ENCODE measurements at places on chromosomes 6 and 20.

- H3K36me3 ChIP-seq: no peaks in the 10 kb centered on the region
- peaks cover 11% of the 10 kb centered on the region for H3K27me3 ChIP-seq
- H3K4me1 ChIP-seq: no peaks in the 10 kb centered on the region
- H3K27ac ChIP-seq: no peak overlapping the region
- DNase-seq: no peak
- H3K4me3 ChIP-seq: no peak overlapping the region
These were observed 33.9 kb upstream of the PRSS16 start for GRCh38 chr6:27213544-27214125.

- H3K27ac ChIP-seq: no peak overlapping the region
- DNase-seq: no peak
- H3K36me3 ChIP-seq: no peaks in the 10 kb centered on the region
- H3K27me3 ChIP-seq: no peaks in the 10 kb centered on the region
- H3K4me1 ChIP-seq: no peaks in the 10 kb centered on the region
These were observed 120.4 kb downstream of the KHDC1L start for GRCh38 chr6:73104921-73105320.

DNA sequence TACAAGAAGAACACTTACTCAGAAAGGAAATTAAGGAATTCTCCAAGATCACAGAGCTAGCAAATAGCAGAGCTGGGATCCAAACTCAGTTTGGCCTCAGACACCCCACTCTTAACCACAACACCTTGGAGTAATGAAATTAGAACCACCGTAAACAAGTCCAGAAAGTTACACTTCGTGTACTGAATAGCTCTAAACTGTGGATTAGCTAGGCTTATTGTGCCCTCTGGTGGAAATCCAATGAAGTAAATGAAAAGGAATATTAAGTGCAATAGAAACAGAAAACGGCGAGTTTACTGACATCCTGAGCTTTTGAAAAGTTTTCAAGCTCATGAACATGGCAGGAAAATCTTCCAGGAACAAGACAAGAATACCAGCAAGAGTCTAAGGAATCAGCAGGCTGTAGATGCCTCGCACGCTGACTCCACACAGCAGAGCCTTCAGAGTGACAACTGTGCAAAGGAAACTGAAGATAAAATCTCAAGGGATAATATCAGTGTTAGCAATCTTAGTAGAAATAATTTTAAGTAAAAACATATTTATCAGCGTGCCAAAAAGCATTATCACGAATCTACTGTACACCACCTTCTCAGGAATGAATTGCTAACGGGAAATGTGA is 34.6 kb downstream of the FBXO5 start:
- no peak overlapping the region for H3K27ac ChIP-seq
- no peak for DNase-seq
- H3K36me3 ChIP-seq: no peaks in the 10 kb centered on the region

DNA sequence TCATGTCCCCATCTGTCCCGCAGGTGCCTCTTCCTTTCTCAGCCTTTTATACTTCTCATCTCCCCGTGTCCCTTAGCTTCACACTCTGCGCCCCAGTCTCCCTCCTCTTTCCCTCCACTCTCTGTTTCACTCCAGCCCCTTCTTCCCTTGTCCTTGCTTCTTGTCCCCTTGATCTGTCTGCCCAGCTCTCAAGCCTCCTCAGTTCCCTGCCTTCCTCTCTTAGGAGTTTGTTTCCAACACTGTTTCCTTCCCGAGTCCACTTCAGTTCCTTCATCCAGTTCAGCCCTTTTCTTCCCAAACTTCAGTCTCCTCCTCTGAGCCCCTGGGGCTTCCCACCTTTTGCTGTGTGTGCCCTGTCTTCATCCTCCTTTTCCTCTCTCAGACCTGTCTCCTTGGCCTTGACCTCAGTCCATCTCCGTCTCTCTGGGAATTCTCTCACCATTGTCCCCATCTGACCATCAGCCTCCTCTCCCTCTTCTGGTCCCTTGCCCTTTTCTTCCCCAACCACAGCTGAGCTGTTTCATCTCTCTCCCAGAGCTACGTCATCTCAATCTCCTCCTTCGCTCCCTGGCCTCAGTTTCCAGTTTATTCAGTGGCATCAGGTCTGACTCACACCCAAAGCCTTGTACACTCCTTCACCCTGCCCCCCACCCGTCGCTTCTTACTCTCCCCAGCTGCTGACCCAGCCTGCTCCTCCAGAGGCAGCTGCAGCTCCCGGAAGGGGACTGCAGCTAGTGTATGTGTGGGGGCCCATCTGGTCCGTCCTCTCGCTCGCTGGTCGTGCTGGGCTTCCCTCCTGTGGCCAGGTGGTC is 2.7 kb upstream of the DDR1 start:
- DNase-seq: no peak
- H3K27ac ChIP-seq: peak overlapping the region; percentile 98
- peaks cover 44% of the 10 kb centered on the region for H3K4me1 ChIP-seq
- no peaks in the 10 kb centered on the region for H3K36me3 ChIP-seq
- H3K27me3 ChIP-seq: no peaks in the 10 kb centered on the region

DNA sequence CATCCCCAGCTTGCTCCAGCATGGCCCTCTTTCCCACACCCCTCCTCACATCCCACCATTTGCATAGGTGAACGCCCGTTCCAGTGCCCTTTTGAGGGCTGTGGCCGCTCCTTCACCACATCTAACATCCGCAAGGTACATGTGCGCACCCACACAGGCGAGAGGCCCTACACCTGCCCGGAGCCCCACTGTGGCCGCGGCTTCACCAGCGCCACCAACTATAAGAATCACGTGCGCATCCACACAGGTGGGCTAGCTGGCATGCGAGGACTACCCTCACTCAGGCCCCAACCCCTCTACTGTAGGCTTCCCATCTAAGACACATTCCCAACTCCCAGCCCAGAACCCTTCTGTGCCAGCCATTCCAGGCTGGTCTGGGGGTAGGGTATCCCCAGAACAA is 6.1 kb upstream of the DEF6 start:
- no peak overlapping the region for H3K27ac ChIP-seq
- no peak overlapping the region for H3K4me3 ChIP-seq
- peaks cover 80% of the 10 kb centered on the region for H3K36me3 ChIP-seq
- DNase-seq: no peak
- no peaks in the 10 kb centered on the region for H3K27me3 ChIP-seq
- no peaks in the 10 kb centered on the region for H3K4me1 ChIP-seq

GRCh38 chr20:51363813-51364212 is 178.7 kb downstream of the NFATC2 start:
- H3K36me3 ChIP-seq: no peaks in the 10 kb centered on the region
- no peaks in the 10 kb centered on the region for H3K27me3 ChIP-seq
- H3K4me3 ChIP-seq: no peak overlapping the region
- no peak overlapping the region for H3K27ac ChIP-seq
- H3K4me1 ChIP-seq: no peaks in the 10 kb centered on the region

DNA sequence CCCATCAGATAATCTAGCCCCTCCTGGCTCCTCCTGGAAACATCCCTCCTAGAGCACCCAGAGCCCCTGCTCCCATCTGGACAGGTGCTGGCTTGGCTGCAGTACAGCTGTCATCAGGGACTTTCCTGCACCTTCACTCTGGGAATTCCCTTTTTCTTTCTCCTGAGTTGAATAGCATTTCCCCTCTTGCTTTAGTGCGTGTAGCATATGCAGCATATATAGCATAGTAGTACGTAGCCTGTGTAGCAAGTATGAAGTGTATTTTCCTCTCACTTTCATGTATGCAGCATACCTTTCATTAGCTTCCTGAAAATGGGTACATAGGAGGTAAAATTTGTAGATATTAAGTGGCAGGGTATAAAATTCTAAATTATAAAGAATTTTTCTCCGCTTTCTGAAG is 352.9 kb downstream of the ESR1 start:
- DNase-seq: no peak
- H3K4me1 ChIP-seq: no peaks in the 10 kb centered on the region
- H3K27ac ChIP-seq: no peak overlapping the region
- no peak overlapping the region for H3K4me3 ChIP-seq
- H3K27me3 ChIP-seq: no peaks in the 10 kb centered on the region

GRCh38 chr20:62032609-62033368 is 32.9 kb downstream of the TAF4 start:
- no peaks in the 10 kb centered on the region for H3K27me3 ChIP-seq
- H3K36me3 ChIP-seq: no peaks in the 10 kb centered on the region
- no peak overlapping the region for H3K27ac ChIP-seq
- H3K4me3 ChIP-seq: no peak overlapping the region
- no peak for DNase-seq

DNA sequence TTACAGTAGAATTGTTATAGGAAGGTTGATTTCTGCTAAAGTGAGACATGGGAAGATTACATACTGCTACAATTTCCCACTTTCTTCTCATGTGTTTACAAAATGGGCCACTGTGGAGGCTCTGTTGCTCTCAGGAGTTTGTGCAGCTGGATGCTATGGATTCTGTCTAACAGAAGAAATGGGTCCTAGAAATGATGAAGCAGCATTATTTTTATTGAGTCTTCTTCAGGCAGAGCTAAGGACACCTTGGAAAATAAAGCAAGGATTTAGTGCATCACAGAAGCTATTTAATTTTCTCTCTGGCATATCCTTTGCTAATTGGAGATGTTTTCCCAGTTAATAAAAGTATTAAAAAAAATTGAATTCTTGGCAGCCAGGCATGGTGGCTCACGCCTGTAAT is 29.2 kb downstream of the CCDC170 start:
- no peak overlapping the region for H3K4me3 ChIP-seq
- DNase-seq: no peak
- no peaks in the 10 kb centered on the region for H3K36me3 ChIP-seq
- H3K27ac ChIP-seq: no peak overlapping the region
- no peaks in the 10 kb centered on the region for H3K4me1 ChIP-seq
- H3K27me3 ChIP-seq: no peaks in the 10 kb centered on the region

DNA sequence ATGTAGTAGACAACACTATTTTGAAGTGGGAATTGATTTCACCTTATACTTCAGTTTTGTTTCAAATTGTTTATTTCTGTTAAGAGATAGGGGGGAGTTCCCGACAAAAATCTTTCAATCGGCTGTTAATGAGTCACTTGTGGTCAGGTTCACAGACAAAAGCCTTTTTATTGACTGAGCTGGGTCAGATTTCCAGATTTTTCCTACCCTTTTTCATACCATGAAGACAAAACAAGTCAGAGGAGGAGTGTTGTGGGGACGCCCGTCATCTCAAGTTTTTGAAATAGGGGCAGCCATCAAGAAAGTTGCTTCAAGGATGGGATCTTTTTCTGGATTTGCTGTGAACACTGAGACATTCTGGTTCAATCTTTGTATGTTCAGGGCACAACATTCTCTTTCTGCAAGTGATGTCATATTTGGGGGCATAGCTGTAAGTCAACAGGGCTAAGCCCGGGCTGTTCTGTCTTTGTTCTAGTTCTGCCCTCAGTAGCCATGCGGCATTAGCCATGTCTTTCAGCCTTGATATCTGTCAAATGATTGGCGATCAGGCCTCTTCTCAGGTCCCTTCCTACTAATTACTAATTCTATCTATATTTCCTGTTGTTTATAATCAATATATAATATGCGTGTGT is 496.0 kb upstream of the MARCKS start:
- peaks cover 3% of the 10 kb centered on the region for H3K4me1 ChIP-seq
- no peaks in the 10 kb centered on the region for H3K27me3 ChIP-seq

GRCh38 chr6:158476389-158476788 is 83.5 kb upstream of the TMEM181 start:
- H3K27ac ChIP-seq: no peak overlapping the region
- H3K4me1 ChIP-seq: no peaks in the 10 kb centered on the region
- no peaks in the 10 kb centered on the region for H3K27me3 ChIP-seq
- no peak overlapping the region for H3K4me3 ChIP-seq

Measured in thyroid gland (tissue), 4 donors.